ENCODE measurements at places on chromosomes 5 and 9.
A peak's percentile ranks its signal among the peaks of the same experiment; 100 is the strongest.

GRCh38 chr9:33185858-33186257, 18.7 kb upstream of the B4GALT1 start:
- no peaks in the 10 kb centered on the region for H3K27me3 ChIP-seq
- DNase-seq = no peak
- H3K27ac ChIP-seq = no peak overlapping the region
- H3K36me3 ChIP-seq = no peaks in the 10 kb centered on the region
- peaks cover 10% of the 10 kb centered on the region for H3K4me1 ChIP-seq
- no peak overlapping the region for H3K4me3 ChIP-seq

GRCh38 chr9:76559286-76559685, 100.3 kb downstream of the GCNT1 start:
- no peaks in the 10 kb centered on the region for H3K36me3 ChIP-seq
- no peak overlapping the region for H3K27ac ChIP-seq
- no peaks in the 10 kb centered on the region for H3K4me1 ChIP-seq
- no peak for DNase-seq

DNA sequence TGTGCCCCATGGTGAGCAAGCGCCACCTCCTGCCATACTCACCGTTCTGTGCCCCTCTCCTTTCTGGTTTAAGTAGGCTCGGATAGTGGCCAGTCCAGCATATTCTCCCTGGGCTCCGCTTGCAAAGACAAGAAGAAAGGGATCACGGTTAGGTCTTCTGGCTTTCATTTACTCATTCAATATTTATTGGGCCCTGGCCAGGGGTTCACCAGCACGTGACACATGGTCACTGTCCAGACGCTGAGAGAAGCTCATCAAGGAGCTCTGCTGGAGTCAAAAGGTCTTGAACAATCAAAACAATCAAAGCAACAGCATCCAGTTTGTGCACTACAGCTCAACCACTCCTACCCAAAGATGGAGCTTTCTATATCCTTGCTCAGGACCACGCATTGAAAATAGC, 80.2 kb downstream of the GLDC start:
- H3K27me3 ChIP-seq = no peaks in the 10 kb centered on the region
- DNase-seq = no peak
- H3K27ac ChIP-seq = no peak overlapping the region
- no peaks in the 10 kb centered on the region for H3K36me3 ChIP-seq

GRCh38 chr9:28887188-28887884, 1314.1 kb upstream of the C9orf72 start:
- H3K4me1 ChIP-seq = no peaks in the 10 kb centered on the region
- no peak for DNase-seq
- no peaks in the 10 kb centered on the region for H3K36me3 ChIP-seq
- no peak overlapping the region for H3K4me3 ChIP-seq

DNA sequence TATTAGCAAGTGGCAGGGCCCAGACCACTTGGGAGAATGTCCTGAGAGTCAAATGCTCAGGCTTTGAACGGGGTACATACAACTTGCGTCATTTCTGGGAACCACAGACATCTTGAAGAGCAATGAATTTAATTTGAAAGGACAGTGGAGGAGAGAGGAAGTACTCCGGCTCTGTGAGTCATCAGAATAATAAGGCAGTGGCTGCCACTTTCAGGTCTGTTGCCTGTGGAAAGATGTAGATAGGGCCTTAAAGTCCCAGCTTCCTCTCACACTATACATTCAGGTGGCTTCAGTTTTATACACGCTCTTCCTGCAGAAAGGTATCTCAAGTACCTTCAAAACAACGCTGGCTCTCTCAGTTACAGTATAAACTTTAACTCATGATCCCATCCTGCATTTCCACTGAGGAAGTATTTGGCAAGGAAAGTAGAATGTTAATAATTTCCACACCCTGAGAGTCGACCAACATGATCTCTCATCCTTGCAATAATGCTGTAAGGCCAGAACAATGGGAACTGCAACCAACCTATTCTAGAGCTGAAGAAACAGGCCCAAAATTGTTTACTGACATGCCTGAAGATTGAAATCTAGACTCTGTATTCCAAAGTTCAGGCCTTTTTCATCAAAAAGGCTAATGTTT, 6.8 kb upstream of the PRUNE2 start:
- DNase-seq = no peak
- H3K4me3 ChIP-seq = no peak overlapping the region
- H3K36me3 ChIP-seq = no peaks in the 10 kb centered on the region
- H3K4me1 ChIP-seq = no peaks in the 10 kb centered on the region
- H3K27me3 ChIP-seq = peaks cover 73% of the 10 kb centered on the region

DNA sequence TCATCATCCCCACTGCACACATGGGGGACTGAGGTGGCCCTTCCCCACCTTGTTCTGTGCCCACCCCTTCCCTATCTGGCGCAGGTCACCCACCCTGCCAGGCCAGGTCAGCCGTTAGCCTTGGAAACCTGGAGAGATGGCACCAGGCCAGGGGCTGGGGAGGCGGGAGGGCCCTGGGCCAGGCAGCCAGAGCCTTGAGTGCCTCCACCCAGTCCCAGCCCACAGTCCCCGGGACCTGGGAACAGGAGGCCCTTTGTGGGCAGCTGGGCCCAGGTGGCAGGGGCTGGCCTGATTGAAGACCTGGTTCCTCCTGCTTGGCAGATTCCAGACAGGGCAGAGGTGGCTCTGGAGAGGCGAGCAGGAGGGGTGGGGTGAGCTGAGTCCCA, 70.6 kb downstream of the LRSAM1 start:
- DNase-seq = no peak
- no peak overlapping the region for H3K4me3 ChIP-seq
- no peaks in the 10 kb centered on the region for H3K27me3 ChIP-seq
- peaks cover 21% of the 10 kb centered on the region for H3K4me1 ChIP-seq
- H3K27ac ChIP-seq = peak overlapping the region; percentile 79
- H3K36me3 ChIP-seq = no peaks in the 10 kb centered on the region

- H3K27me3 ChIP-seq = no peaks in the 10 kb centered on the region
- no peak for DNase-seq
- H3K4me1 ChIP-seq = no peaks in the 10 kb centered on the region
- H3K27ac ChIP-seq = no peak overlapping the region
- no peak overlapping the region for H3K4me3 ChIP-seq
- no peaks in the 10 kb centered on the region for H3K36me3 ChIP-seq
Measured at GRCh38 chr5:68140763-68141162, 74.8 kb upstream of the PIK3R1 start.

DNA sequence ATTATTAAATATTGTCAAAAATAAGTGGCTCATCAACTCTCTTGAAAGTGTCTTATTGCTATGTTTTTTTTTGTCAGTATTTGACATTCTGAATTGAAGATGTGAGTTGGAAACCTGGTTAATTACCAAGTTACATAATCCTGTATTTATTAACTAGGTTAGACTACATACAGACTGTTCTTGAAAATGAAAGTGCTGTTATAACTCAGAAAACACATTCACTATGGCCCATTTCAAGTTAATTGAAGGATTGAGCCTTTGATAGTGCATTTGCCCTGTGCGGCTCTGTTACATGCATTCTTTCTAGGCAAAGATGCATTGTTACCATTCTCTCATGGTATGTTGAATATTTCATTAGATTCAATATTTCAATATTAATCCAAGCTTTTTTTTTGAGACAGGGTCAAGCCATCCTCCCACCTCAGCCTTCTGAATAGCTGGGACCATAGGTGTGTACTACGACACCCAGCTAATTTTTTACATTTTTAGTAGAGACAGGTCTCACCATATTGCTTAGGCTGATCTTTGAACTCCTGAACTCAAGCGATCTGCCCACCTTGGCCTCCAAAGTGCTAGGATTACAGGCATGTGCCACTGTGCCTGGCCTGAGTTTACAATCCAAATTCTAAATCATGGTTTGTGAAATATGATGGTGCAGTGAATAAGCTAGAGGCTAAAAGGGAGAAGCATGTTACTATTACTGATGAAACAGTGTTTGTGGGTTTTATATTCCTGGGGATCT, 10.0 kb downstream of the CTNNA1 start:
- peaks cover 7% of the 10 kb centered on the region for H3K4me1 ChIP-seq
- DNase-seq = no peak
- H3K36me3 ChIP-seq = peaks cover 10% of the 10 kb centered on the region
- no peaks in the 10 kb centered on the region for H3K27me3 ChIP-seq
- H3K27ac ChIP-seq = no peak overlapping the region
- no peak overlapping the region for H3K4me3 ChIP-seq

DNA sequence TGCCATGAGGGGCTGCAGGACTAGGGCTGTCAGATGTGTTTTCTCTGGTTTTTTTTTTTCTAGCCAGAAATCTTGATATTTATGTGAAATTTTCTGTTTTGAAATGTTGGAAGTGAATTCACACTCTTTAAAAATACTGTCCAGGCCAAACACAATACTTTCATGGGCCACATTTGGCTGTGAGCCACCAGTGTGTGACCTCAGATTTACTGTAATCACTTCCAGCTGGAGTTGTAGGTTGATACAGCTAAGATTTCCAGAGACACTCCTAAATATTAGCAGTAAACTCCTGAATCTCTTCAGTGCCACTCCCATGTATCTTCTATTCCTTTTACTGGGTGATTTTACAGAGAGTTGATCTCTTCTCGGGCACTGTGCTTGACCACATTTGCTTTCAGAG, 92.2 kb upstream of the CKMT2 start:
- no peaks in the 10 kb centered on the region for H3K36me3 ChIP-seq
- no peak overlapping the region for H3K27ac ChIP-seq

DNA sequence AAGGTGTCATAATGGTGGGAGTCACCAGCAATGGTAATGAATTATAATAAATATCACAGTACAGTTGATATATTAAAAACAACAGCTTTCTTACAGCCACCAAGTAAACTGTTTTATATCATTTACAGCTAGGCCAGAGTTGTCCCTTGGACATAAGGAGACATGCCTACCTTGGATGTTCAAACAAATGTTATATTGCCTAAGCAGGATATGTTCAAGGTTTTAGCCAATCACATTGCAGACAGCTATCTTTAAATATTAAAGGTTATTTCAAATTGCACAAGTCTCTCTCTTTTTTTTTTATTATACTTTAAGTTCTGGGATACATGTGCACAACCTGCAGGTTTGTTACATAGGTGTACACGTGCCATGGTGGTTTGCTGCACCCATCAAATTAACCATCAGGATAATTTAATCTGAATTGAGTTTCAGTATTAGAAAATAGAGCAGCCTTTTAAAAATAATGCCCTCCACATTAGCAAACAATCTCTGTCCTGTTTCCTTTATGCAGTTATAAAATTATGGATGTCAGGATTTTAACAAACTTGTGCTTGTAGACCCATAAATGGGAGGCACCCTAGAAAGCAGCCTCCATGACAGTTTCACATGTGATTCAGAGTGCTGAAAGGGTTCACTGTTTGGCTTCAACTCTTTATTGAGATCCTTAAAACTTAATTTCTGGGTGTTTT, 340.7 kb downstream of the ARRDC3 start:
- H3K36me3 ChIP-seq = no peaks in the 10 kb centered on the region
- no peak for DNase-seq
- peak overlapping the region; percentile 54 for H3K27ac ChIP-seq
- H3K27me3 ChIP-seq = no peaks in the 10 kb centered on the region
- no peak overlapping the region for H3K4me3 ChIP-seq

All from transverse colon (tissue), 4 donors.